ENCODE measurements at places on chromosomes 4 and X. TPM values are rescaled to one million over a fixed set of nuclear protein-coding genes. Genes with fewer than 3 reads are reported as not detected.

GRCh38 chrX:2608638-2609430 is 82.3 kb upstream of the CD99 start:
- no peaks in the 10 kb centered on the region for H3K27me3 ChIP-seq
- peak overlapping the region; percentile 96 for H3K4me3 ChIP-seq
- H3K36me3 ChIP-seq: peaks cover 2% of the 10 kb centered on the region
- DNase-seq: peak; percentile 90

FAM149A gene
- 12.2 TPM for total RNA-seq

SFRP2 gene
- total RNA-seq: 0.14 TPM

DNA sequence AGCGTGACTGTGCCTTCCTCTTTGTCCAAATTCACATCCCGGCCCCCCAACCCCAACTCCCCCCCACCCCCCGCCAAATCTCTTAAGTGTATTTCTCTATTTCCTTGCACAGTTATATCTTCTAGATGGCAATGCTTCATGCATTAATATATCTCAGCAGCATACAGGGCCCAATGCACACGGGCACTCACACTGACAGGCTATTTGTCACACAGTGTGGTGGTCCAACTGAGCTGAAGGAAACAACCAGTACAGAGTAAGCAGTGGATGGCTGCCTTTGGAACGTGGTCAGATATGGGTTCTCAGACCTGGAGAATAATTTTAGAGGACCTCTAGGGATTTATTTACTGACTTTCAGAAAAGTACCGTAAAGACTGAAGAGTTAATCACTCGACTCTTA is 681 bp downstream of the EXOC1 start:
- peaks cover 34% of the 10 kb centered on the region for H3K4me1 ChIP-seq
- DNase-seq: no peak
- H3K36me3 ChIP-seq: peaks cover 10% of the 10 kb centered on the region
- H3K27ac ChIP-seq: peak overlapping the region; percentile 90

DNA sequence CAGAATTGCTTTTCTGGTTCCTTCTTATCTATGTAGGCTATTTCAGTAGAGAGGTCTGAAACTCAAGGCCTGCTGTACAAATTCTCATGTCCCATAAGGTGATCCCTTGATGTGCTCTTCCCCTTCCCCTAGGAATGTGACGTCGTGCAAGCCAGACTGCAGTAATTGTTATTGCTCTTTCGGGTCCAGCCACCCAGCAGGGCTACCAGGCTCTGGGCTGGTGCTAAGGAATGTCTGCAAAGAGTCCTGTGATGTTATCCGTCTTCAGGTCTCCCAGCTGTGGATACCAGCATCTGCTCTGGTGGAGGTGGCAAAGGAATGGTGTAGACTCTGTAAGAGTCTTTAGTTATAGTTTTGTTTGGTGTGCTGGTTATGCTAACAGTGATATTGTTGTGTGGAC is 378.7 kb downstream of the C4orf33 start:
- H3K27me3 ChIP-seq: no peaks in the 10 kb centered on the region
- no peaks in the 10 kb centered on the region for H3K36me3 ChIP-seq
- H3K4me3 ChIP-seq: no peak overlapping the region
- no peak overlapping the region for H3K27ac ChIP-seq

DNA sequence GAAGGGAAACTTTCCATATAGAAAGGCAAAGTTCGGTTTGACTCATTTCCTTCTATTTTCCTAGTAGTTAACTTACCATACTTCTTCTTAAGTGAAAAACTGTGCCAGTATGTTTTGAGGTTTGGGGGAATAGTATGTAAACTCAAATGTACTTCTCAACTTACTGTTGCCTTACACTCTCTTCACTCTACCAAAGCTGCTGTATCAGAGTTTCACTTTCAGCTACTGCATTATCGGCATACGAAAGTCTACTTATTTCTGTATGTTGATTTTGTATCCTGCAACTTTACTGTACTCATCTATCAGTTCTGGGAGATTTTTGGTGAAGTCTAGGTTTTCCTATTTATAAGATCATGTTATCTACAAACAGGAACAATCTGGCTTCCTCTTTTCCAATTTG is 932.7 kb downstream of the FAT4 start:
- H3K36me3 ChIP-seq: no peaks in the 10 kb centered on the region
- H3K27ac ChIP-seq: no peak overlapping the region
- no peaks in the 10 kb centered on the region for H3K4me1 ChIP-seq
- H3K4me3 ChIP-seq: no peak overlapping the region
- no peaks in the 10 kb centered on the region for H3K27me3 ChIP-seq

GRCh38 chr4:15805583-15806517 is 27.7 kb downstream of the CD38 start:
- H3K27ac ChIP-seq: no peak overlapping the region
- H3K4me1 ChIP-seq: peaks cover 5% of the 10 kb centered on the region
- no peak overlapping the region for H3K4me3 ChIP-seq

DNA sequence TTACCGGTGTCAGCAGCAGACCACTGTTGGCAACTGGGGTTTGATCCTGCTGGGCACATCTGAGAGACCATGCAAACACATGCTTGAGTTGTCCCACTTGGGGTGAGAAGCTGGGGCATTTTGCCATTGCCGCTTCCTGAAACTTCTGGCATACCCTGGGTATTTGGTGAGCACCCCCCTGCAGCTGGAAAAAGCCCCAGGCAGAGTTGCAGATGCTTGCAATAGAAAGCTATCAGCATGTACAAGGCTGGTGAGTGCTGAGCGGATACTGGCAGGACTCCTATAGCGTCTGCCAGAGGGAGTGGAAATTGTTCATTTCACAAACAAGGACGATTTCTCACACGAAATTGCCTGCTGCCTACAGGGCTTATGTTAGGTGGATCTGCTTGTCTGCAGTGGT is 32.3 kb downstream of the SUPT20HL1 start:
- DNase-seq: peak; percentile 27
- H3K36me3 ChIP-seq: no peaks in the 10 kb centered on the region
- H3K4me1 ChIP-seq: peaks cover 7% of the 10 kb centered on the region
- no peak overlapping the region for H3K27ac ChIP-seq
- no peak overlapping the region for H3K4me3 ChIP-seq

DNA sequence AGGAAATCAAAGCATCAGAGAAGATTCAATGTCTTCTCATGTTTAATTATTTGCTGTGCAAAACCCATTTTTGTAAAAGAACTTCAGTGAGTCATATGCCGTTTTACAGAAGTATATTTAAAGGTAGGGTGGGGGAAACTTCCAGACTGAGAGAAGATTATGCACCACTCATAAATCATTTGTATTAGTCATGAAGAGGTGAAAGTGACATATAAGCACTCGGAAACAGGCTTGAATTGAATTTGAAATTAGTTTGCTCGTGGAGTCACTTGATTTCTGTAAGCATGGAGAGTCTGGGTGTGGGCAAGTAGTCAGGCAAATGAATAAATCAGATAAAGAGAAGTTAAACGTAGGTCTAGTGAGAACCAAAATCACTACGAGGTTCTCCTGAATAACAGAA is 335.1 kb downstream of the ANK2 start:
- H3K27me3 ChIP-seq: no peaks in the 10 kb centered on the region
- no peak overlapping the region for H3K4me3 ChIP-seq
- H3K4me1 ChIP-seq: peaks cover 44% of the 10 kb centered on the region
- H3K36me3 ChIP-seq: peaks cover 13% of the 10 kb centered on the region

GRCh38 chr4:168859888-168860694 is 150.0 kb downstream of the CBR4 start:
- no peak overlapping the region for H3K4me3 ChIP-seq
- H3K36me3 ChIP-seq: peaks cover 16% of the 10 kb centered on the region
- H3K4me1 ChIP-seq: peaks cover 96% of the 10 kb centered on the region
- H3K27me3 ChIP-seq: no peaks in the 10 kb centered on the region

- no peak overlapping the region for H3K4me3 ChIP-seq
- no peaks in the 10 kb centered on the region for H3K4me1 ChIP-seq
- no peaks in the 10 kb centered on the region for H3K36me3 ChIP-seq
- no peak for DNase-seq
- H3K27ac ChIP-seq: no peak overlapping the region
Observed at GRCh38 chr4:1604706-1605205, 79.4 kb downstream of the FAM53A start.

DNA sequence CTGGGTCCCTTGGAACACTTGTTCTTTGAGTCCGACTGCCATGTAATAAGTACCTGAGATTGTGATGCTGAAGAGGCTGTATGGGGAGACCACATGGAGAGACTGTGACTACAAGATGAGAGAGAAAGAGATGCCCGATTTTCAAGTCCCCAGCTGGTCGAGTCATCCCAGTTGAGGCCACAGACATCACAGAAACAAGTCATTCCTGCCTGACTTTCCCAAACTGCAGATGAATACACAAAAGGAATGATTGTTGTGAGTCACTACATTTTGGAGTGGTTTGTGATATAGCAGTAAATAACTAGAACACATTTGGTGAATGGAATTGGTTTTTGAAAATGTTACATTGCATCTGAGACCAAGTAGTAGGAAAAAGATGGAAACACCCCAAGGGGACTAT is 9.0 kb upstream of the YIPF7 start:
- H3K27ac ChIP-seq: no peak overlapping the region
- DNase-seq: no peak
- no peaks in the 10 kb centered on the region for H3K36me3 ChIP-seq
- no peaks in the 10 kb centered on the region for H3K27me3 ChIP-seq
- H3K4me1 ChIP-seq: no peaks in the 10 kb centered on the region

GABRQ gene
- not detected for total RNA-seq

OCIAD2 gene
- total RNA-seq: 16.9 TPM

- no peak for DNase-seq
- no peak overlapping the region for H3K4me3 ChIP-seq
- peaks cover 18% of the 10 kb centered on the region for H3K4me1 ChIP-seq
- H3K36me3 ChIP-seq: no peaks in the 10 kb centered on the region
Observed at GRCh38 chrX:136126371-136126770, 21.0 kb upstream of the FHL1 start.

DNA sequence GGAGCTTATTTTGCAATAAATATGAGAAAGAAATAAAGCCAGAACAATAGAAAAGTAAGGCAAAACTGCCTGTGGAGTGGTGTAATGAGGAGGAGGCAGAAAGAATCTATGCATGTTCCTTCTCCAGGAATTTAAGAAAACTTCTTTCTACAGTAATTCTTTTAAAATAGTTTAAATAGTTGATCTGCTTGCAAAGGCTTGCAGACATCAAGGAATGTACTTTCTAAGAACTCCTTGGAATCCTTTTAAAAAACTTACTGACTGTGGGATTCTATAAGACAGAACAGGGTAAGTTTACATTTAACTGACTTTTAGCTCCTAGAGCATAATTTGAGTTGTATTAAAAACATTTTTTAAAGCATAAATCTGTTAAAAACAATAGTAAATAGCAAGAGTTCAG is 63.2 kb upstream of the ALB start:
- no peaks in the 10 kb centered on the region for H3K36me3 ChIP-seq
- H3K27ac ChIP-seq: no peak overlapping the region
- DNase-seq: no peak
- H3K4me1 ChIP-seq: no peaks in the 10 kb centered on the region
- no peaks in the 10 kb centered on the region for H3K27me3 ChIP-seq

DNA sequence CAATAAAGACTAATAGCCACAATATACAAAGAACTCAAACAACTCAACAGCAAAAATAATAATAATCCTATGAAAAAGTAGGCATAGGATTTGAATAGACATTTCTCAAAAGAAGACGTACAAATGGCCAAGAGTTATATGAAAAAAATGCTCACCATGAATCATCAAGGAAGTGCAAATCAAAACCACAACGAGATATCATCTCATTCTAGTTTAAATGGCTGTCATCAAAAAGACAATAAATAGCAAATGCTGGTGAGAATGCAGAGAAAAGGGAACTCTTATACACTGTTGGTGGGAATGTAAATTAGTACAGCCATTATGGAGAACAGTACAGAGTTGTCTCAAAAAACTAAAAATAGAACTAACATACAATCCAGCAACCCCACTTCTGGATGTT is 18.8 kb downstream of the TLR6 start:
- H3K4me3 ChIP-seq: no peak overlapping the region
- H3K27me3 ChIP-seq: no peaks in the 10 kb centered on the region
- H3K27ac ChIP-seq: no peak overlapping the region
- H3K4me1 ChIP-seq: no peaks in the 10 kb centered on the region
- no peaks in the 10 kb centered on the region for H3K36me3 ChIP-seq
- DNase-seq: no peak

- no peaks in the 10 kb centered on the region for H3K27me3 ChIP-seq
- H3K36me3 ChIP-seq: no peaks in the 10 kb centered on the region
- H3K4me3 ChIP-seq: no peak overlapping the region
- no peak for DNase-seq
- H3K27ac ChIP-seq: no peak overlapping the region
- no peaks in the 10 kb centered on the region for H3K4me1 ChIP-seq
Observed at GRCh38 chr4:27239641-27240040, 379.0 kb downstream of the STIM2 start.

- DNase-seq: no peak
- H3K36me3 ChIP-seq: peaks cover 4% of the 10 kb centered on the region
- H3K27ac ChIP-seq: no peak overlapping the region
- H3K27me3 ChIP-seq: no peaks in the 10 kb centered on the region
- H3K4me3 ChIP-seq: no peak overlapping the region
Observed at GRCh38 chrX:132207996-132208395, 11.3 kb downstream of the RAP2C start.

BEND2 gene
- not detected for total RNA-seq

- no peaks in the 10 kb centered on the region for H3K36me3 ChIP-seq
- DNase-seq: no peak
- H3K27me3 ChIP-seq: peaks cover 65% of the 10 kb centered on the region
- H3K27ac ChIP-seq: no peak overlapping the region
- H3K4me1 ChIP-seq: no peaks in the 10 kb centered on the region
Observed at GRCh38 chr4:3666263-3666662, 99.9 kb upstream of the ADRA2C start.

GYPA gene
- not detected for total RNA-seq

DNA sequence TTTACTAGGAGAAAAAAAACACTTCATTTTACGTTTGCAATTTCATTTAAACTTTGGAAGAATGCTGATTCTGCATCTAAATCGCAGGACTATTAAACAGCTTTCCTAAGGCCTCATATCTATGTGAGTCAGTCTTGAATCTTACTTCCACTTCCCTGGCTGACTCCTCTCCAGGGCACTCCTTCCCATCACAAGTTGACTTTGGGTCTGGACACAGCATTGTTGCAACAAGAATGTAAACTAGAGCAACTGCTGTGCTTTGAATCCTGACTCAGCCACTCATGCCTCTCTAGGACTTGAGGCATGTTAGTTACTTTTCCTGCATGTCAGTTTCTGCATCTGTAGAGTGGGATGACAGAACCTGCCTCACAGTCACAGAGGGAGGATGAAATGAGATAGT is 413.8 kb downstream of the FAT4 start:
- no peak overlapping the region for H3K27ac ChIP-seq
- H3K4me3 ChIP-seq: no peak overlapping the region
- no peaks in the 10 kb centered on the region for H3K4me1 ChIP-seq
- no peaks in the 10 kb centered on the region for H3K27me3 ChIP-seq
- DNase-seq: no peak
- H3K36me3 ChIP-seq: no peaks in the 10 kb centered on the region

ARHGAP4 gene
- 10.0 TPM for total RNA-seq

GRCh38 chrX:55663584-55663983 is 40.4 kb downstream of the FOXR2 start:
- no peak overlapping the region for H3K4me3 ChIP-seq
- no peaks in the 10 kb centered on the region for H3K36me3 ChIP-seq
- DNase-seq: no peak
- H3K27ac ChIP-seq: no peak overlapping the region
- H3K27me3 ChIP-seq: no peaks in the 10 kb centered on the region
- no peaks in the 10 kb centered on the region for H3K4me1 ChIP-seq

All from left ventricle myocardium inferior (tissue), 1 donor.